LHCN-M2 (cell line): ENCODE measurements at places on chromosomes 1 and 21. TPM values are rescaled to one million over a fixed set of nuclear protein-coding genes. Genes with fewer than 3 reads are reported as not detected.

REN gene
- total RNA-seq = not detected in 2 replicates

PDZK1 gene
- 0.13 and 0.69 TPM in 2 replicates for total RNA-seq

UTS2 gene
- not detected in 2 replicates for total RNA-seq

TDRD5 gene
- total RNA-seq = not detected in 2 replicates

CHML gene
- total RNA-seq = 8.7 and 10.4 TPM in 2 replicates

FCRL2 gene
- not detected in 2 replicates for total RNA-seq

GUCA2A gene
- total RNA-seq = not detected in 2 replicates

RBM11 gene
- not detected in 2 replicates for total RNA-seq

TSPAN1 gene
- 2.6 and 2.7 TPM in 2 replicates for total RNA-seq

CHAF1B gene
- total RNA-seq = 9.0 and 9.9 TPM in 2 replicates

FASLG gene
- 0.38 and 0.52 TPM in 2 replicates for total RNA-seq

POGZ gene
- 16.4 and 24.6 TPM in 2 replicates for total RNA-seq

S100A2 gene
- total RNA-seq = 23.3 and 24.8 TPM in 2 replicates

KCNJ9 gene
- not detected in 2 replicates for total RNA-seq

TMEM52 gene
- total RNA-seq = 0.52 and 0.64 TPM in 2 replicates

TMPRSS15 gene
- not detected in 2 replicates for total RNA-seq

LCE1E gene
- not detected in 2 replicates for total RNA-seq

EXO1 gene
- 34.2 and 37.7 TPM in 2 replicates for total RNA-seq

UBL4B gene
- not detected in 2 replicates for total RNA-seq

OLFML2B gene
- 83.4 and 87.1 TPM in 2 replicates for total RNA-seq

CYP4X1 gene
- total RNA-seq = not detected in 2 replicates

CFAP107 gene
- not detected in 2 replicates for total RNA-seq

CLCA2 gene
- total RNA-seq = 0.23 and 0.26 TPM in 2 replicates

GPX7 gene
- 32.4 and 36.3 TPM in 2 replicates for total RNA-seq

SPRR2B gene
- not detected in 2 replicates for total RNA-seq

UQCRHL gene
- total RNA-seq = 1.3 and 1.4 TPM in 2 replicates

NUP210L gene
- total RNA-seq = not detected in 2 replicates

GPATCH2 gene
- 12.4 and 15.5 TPM in 2 replicates for total RNA-seq

KRTAP11-1 gene
- not detected in 2 replicates for total RNA-seq

MARK1 gene
- not detected in 2 replicates for total RNA-seq

CSF3R gene
- total RNA-seq = not detected in 2 replicates

ACTA1 gene
- total RNA-seq = 0.34 TPM in 1 of 2 replicates, not detected in the other

HFM1 gene
- total RNA-seq = 0.06 and 0.13 TPM in 2 replicates

ASCL5 gene
- not detected in 2 replicates for total RNA-seq

IQCC gene
- 2.3 and 4.0 TPM in 2 replicates for total RNA-seq

TAF13 gene
- total RNA-seq = 67.0 and 72.4 TPM in 2 replicates

MYBPH gene
- 2.8 and 13.7 TPM in 2 replicates for total RNA-seq
